MG63 (cell line): ENCODE measurements at places on chromosomes 3 and 15.
A peak's percentile ranks its signal among the peaks of the same experiment; 100 is the strongest.

- no peak for DNase-seq
Observed at GRCh38 chr3:11287404-11287803, 15.2 kb downstream of the ATG7 start.

GRCh38 chr3:15682561-15683185, 81.1 kb downstream of the BTD start:
- no peak for DNase-seq

- DNase-seq, result no peak
Observed at GRCh38 chr15:31324186-31324585, 2.4 kb upstream of the KLF13 start.

- DNase-seq, result no peak
Observed at GRCh38 chr3:40911928-40912327, 287.4 kb upstream of the CTNNB1 start.

DNA sequence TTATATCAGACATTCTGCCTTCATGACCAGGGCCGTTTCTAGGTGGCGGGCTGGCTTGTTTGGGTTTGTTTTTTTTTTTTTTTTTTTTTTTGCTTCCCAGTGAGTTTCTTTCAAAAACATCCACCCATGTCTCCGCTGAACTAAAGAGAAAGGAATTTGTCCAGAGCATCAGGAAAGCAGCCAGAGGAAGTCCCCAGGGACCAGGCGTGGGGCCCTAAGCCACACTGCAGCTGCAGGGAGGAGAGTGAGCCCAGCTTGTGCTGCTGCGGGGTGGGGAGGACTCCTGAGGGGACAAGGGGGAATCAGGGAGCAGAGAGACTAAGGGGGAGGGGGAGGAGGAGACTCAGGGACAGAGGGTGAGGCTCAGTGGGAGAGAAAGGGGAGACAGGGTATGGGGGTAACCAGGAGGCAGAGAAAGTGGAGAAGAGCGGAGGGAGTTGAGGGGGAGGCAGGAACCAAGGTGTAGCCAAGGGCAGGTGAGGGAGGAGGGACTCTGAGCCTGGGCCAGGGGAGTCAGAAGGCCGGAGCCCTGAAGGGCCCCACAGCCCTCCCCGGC, 49.5 kb downstream of the CYP11A1 start:
- peak; percentile 79 for DNase-seq

DNA sequence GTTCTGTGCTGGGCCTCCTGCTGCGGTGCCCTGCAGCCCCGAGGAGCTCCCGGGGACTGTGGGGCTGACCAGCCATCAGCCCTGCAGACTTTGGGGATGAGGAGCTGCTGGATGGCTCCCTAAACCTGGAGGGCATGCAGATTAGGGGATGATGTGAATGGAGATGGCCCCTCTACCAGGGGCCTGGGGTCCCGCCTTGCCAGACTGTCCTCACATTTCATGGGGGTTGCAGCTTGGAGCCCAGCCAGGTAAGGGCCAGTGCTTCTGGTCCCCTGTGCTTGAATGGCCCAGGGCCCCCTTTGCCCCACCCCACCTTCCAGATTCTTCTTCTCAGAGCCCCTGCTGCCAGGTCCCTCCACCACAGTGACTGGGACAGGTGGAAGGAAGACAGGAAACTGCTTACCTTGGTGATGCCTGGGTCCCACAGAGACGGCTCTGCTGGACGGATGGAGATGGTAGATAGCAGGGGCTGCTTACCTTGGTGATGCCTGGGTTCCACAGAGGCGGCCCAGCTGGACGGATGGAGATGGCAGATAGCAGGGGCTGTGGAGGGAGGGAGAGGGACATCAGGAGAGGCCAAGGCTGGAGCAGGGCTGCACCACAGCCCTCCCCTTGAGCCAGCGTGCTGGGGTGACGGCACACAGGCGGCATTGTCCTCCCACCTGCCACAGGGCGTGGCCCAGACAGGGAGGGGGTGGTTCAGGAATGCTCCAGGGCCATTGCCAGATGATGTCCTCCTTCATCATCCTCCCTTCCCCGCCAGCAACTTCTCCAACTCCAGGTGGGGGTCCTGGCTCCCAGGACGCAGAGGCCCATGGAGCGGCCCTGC, at the start of gene SPTBN5:
TSS of gene SPTBN5 (minus strand) at position 632 of the 829 bp plus-strand sequence. CDS start at position 76, 556 bp downstream.
- DNase-seq, result no peak

DNA sequence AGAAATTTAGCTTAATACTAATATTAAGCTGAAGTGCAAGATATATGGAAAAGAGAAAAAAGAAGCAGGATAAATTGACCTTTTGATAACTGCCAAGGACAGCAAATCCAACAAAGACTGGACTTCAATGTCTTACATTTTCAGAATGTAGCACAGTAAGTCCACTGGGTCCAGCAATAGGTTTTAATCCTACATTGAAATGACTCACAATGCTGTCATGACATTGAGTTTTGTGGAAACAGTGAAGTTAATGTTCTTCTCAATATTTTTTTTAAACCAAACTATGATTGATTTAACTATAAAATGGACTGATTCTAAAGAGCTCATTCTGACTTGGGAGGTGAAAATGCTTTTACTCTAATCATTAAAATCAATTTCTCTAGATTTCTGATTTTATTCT, 166.6 kb upstream of the ZNF717 start:
- DNase-seq, result no peak
